ENCODE measurements at places on chromosomes 5 and 9. TPM values are rescaled to one million over a fixed set of nuclear protein-coding genes. Genes with fewer than 3 reads are reported as not detected.

Gene FNIP1
- 34.1 TPM for total RNA-seq

Gene TMEM174
- total RNA-seq, result not detected

Gene FGF18
- total RNA-seq, result not detected

DNA sequence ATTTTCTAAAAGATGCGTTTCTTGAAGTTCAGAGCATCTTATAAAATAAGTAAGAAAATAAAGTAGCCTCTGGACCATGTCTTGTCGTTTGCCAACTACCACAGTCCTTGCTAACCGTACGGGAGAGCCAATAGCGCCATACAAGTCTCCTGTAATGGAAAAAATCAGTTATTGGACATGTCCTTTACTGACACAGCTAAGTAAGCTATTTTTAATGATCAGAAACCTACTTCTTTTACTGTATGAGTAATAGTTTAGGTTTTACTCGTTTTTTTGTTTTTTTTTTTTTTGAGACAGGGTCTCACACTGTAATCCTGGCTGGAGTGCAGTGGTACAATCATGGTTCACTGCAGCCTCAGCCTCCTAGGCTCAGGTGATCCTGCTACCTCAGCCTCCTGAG is 37.7 kb upstream of the RAPGEF6 start:
- H3K4me3 ChIP-seq, result no peak overlapping the region
- no peaks in the 10 kb centered on the region for H3K27me3 ChIP-seq
- H3K4me1 ChIP-seq, result peaks cover 20% of the 10 kb centered on the region
- no peak for DNase-seq

GRCh38 chr9:81720450-81721086 is 31.2 kb upstream of the TLE1 start:
- no peaks in the 10 kb centered on the region for H3K4me1 ChIP-seq
- DNase-seq, result no peak
- no peaks in the 10 kb centered on the region for H3K36me3 ChIP-seq
- no peak overlapping the region for H3K27ac ChIP-seq
- H3K4me3 ChIP-seq, result no peak overlapping the region

DNA sequence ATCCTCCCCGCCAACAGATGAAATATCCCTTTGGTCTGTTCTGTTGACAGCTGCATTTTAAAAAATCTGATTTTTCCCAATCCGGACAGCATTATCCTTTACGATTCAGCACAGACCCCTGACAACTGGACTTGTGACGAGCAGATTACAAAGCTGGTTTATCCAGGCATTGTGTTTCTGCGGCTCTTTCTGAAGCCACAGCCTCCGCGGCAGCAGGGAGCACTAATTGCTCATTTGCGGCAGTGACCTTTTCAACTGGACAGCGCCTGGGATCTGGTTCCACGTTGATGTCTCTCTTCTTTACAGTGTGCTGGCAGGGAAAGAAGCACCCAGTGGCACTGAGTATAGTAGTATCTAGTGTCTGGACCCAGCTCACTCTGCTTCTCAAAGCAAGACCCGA is 351.2 kb downstream of the ZNF608 start:
- no peak for DNase-seq
- H3K27me3 ChIP-seq, result 0 out of 2 replicates have a peak, but pooled peaks cover 2% of the 10 kb centered on the region
- no peaks in the 10 kb centered on the region for H3K4me1 ChIP-seq

GRCh38 chr5:160263326-160263855 is 34.1 kb downstream of the FABP6 start:
- H3K27me3 ChIP-seq, result no peaks in the 10 kb centered on the region
- no peak overlapping the region for H3K27ac ChIP-seq

- no peak overlapping the region for H3K27ac ChIP-seq
- H3K4me1 ChIP-seq, result no peaks in the 10 kb centered on the region
- no peak for DNase-seq
- H3K27me3 ChIP-seq, result peaks cover 16% of the 10 kb centered on the region
- peak overlapping the region; percentile 45 for H3K4me3 ChIP-seq
Measured at GRCh38 chr9:83537331-83538171, 650 bp downstream of the FRMD3 start.

DNA sequence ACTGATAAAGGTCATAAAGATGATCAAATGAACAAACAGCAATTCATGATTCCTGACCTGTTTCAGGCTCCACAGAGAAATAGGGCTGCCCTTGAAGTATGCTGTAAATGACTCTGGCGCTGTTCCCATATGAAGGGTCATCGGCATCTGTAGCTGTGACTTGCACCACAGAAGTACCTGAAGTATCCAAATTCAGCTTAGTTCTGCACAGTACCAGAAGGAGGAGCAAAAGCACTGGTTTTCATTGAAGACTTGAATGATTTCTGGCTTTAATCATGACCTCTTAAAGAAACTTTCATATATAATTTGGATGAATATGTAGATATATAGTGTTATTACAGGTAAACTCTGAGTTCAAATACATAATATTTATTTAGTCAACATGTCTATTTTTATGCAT is 109.1 kb downstream of the CDH10 start:
- no peak overlapping the region for H3K27ac ChIP-seq
- H3K27me3 ChIP-seq, result no peaks in the 10 kb centered on the region
- H3K36me3 ChIP-seq, result no peaks in the 10 kb centered on the region
- H3K4me3 ChIP-seq, result no peak overlapping the region
- H3K4me1 ChIP-seq, result no peaks in the 10 kb centered on the region
